ENCODE measurements at places on chromosomes 2 and 18.

DNA sequence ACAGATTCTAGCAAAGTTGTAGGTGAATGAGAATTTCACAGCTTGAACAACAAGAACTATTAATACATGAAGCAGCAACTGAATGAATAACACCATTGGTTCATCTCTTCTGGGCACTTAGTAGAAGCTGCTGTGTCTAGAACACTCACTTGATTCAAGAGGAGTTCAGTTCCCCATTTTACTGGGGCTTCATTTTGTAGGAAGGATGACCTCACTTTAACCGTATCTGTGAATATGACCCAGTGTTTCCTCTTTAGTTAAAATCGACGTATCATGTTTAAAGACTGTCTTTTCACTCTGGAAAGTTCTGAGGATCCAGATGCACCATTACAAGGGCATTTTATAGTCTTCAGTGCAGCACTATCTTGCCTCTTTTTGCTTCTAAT, 47.8 kb downstream of the LRRTM1 start:
- DNase-seq: no peak

DNA sequence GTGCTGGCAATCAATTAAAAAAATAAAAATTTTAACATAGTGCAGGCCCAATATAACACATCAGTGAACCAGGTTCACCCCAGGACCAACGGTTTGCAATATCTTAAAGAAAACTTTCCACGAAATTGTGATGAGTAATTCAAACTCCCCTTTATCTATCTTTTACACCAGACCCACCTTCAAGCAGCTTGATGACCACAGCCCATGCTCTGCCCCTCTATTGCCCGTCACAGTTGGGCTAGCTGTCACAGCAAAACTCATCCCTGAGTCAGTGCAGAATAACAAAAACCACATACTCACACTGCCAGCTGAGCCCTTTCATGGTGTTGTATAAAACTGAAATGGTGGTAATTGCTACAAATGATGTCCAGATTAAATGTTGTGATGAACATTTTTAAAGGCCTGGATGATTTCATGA, 112.5 kb upstream of the CREB1 start:
- DNase-seq: no peak

DNA sequence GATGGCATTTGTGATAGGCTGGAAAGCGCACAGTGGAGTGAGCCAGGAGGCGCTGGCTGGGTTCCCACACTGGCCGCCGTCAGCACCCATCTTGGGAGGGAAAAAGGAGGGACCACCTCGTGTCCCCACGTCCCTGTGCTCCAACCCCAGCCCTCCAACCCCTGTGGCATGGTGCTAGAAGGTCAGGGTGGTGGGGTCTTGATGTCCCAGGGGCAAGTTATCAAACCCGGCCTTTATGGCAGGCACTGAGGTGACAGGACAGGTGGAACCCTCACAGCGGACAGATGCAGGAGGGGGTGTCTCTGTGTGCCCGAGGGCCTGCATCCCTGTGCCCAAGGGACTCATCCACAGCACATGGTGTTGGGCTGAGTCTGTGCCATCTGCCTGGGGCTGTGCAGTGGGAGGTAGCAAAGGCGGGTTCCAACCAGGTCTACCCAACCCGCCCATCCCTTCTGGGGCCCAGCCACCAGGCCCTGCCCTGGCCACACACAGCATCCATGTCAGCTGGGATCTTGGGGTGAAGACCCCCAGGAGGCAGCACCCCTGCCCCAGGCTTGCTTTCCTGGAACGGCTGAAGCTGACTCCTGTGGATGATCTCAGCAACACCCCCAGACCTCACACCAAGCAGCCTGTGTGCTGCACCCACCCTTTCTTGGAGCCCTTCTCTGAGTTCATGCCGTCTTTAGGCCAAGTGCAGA, 246.1 kb downstream of the NDUFA10 start:
- DNase-seq: no peak

DNA sequence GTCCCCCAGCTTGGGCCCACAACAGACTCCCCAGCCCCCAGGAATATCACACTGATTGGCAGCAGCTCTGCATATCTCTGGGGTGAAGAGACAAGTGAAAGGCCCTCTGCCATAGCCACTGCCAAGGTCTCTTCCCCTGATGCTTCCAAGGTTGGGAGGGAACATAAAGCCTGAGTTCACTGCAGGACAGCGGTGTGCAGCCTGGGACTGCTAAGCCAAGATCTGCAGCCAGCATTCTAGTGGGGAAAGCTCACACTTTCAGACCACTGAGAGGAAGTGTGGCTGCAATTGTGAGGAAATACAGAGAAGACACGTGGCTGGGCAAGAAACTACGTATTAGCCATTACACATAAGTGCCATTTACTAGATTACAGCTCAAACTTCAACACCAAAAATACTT, 100.7 kb downstream of the MAIP1 start:
- no peak for DNase-seq

- DNase-seq: no peak
Observed at GRCh38 chr18:72409903-72410302, 134.2 kb downstream of the CBLN2 start.

- no peak for DNase-seq
Observed at GRCh38 chr18:59374128-59374527, 15.1 kb upstream of the LMAN1 start.

Measured in KG1 (cell line).